ENCODE measurements at places on chromosomes 1 and 21. TPM values are rescaled to one million over a fixed set of nuclear protein-coding genes. Genes with fewer than 3 reads are reported as not detected.

ADAMTS4 gene
- total RNA-seq = 117 TPM

PINK1 gene
- 126 TPM for total RNA-seq

PLCH2 gene
- 0.13 TPM for total RNA-seq

TMEM82 gene
- total RNA-seq = not detected

AMY1C gene
- not detected for total RNA-seq

NCMAP gene
- 0.18 TPM for total RNA-seq

ELOVL1 gene
- total RNA-seq = 49.4 TPM

DISP1 gene
- total RNA-seq = 4.2 TPM

FAM151A gene
- 0.15 TPM for total RNA-seq

AGBL4 gene
- total RNA-seq = 2.5 TPM

SNAP47 gene
- 37.9 TPM for total RNA-seq

GLUL gene
- 462 TPM for total RNA-seq

BSND gene
- total RNA-seq = not detected

DMRTA2 gene
- total RNA-seq = not detected

CFAP107 gene
- total RNA-seq = not detected

GRIK3 gene
- 0.89 TPM for total RNA-seq

PDZK1 gene
- 0.65 TPM for total RNA-seq

AADACL3 gene
- total RNA-seq = 0.18 TPM

TMPRSS2 gene
- not detected for total RNA-seq

PTCH2 gene
- 0.59 TPM for total RNA-seq

CHODL gene
- 1.4 TPM for total RNA-seq

TAF5L gene
- total RNA-seq = 10.8 TPM

ATF6 gene
- 14.4 TPM for total RNA-seq

SYT14 gene
- total RNA-seq = 0.08 TPM

C1orf141 gene
- not detected for total RNA-seq

ICOSLG gene
- 6.4 TPM for total RNA-seq

IQGAP3 gene
- 0.94 TPM for total RNA-seq

TNFSF18 gene
- total RNA-seq = 0.15 TPM
